ENCODE measurements at places on chromosomes 6 and 20.

- no peak overlapping the region for H3K27ac ChIP-seq
- DNase-seq: no peak
- H3K4me1 ChIP-seq: no peaks in the 10 kb centered on the region
- peaks cover 2% of the 10 kb centered on the region for H3K27me3 ChIP-seq
- H3K36me3 ChIP-seq: no peaks in the 10 kb centered on the region
Measured at GRCh38 chr6:115901896-115902295, 158.8 kb downstream of the FRK start.

DNA sequence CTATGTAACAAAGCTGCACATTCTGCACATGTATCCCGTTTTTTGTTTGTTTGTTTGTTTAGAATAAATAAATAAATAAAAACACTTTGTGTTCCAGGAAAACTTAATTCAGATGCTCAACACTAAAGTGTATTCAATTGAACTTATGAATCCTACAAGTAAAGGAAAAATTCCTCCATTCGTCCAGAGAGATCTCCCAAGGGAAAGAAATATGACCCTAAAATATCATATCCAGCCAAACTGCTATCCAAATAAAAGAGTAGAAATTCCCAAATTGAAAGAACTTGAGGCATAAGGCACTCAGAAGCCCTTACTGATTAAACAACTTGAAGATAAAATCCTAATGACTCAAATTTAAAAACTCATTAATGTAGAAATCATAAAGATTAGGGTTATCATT is 90.4 kb downstream of the MOXD1 start:
- no peak overlapping the region for H3K27ac ChIP-seq
- DNase-seq: no peak
- H3K4me3 ChIP-seq: no peak overlapping the region
- no peaks in the 10 kb centered on the region for H3K4me1 ChIP-seq
- H3K36me3 ChIP-seq: no peaks in the 10 kb centered on the region
- H3K27me3 ChIP-seq: peaks cover 3% of the 10 kb centered on the region

DNA sequence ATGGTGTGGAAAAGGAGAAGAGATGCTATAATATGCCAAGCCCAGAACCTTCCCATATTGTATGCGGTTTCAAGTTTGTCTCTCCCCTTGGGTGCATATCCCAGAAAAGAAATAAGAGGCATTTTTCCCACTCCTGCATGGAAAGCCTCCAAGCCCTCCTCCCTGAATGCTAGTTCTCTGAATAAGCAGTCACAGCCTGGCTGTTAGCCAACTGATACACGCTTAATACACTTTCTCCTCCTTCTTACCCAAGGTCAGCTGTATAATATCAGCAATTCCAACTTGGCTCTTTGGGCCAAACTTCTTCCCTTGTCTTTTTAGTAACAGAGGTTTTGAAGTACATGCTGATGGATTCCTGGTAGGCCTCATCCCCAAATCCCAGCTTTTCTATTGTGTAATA is 440.1 kb downstream of the EPHA7 start:
- H3K4me3 ChIP-seq: no peak overlapping the region
- H3K4me1 ChIP-seq: no peaks in the 10 kb centered on the region
- H3K27ac ChIP-seq: no peak overlapping the region
- DNase-seq: no peak
- H3K27me3 ChIP-seq: no peaks in the 10 kb centered on the region

- no peaks in the 10 kb centered on the region for H3K36me3 ChIP-seq
- no peak overlapping the region for H3K4me3 ChIP-seq
- H3K4me1 ChIP-seq: no peaks in the 10 kb centered on the region
- H3K27me3 ChIP-seq: no peaks in the 10 kb centered on the region
Measured at GRCh38 chr6:169849396-169849795, 98.0 kb downstream of the ERMARD start.

GRCh38 chr6:132471787-132472186 is 41.1 kb downstream of the STX7 start:
- H3K27ac ChIP-seq: no peak overlapping the region
- H3K4me1 ChIP-seq: no peaks in the 10 kb centered on the region
- H3K27me3 ChIP-seq: no peaks in the 10 kb centered on the region
- peaks cover 7% of the 10 kb centered on the region for H3K36me3 ChIP-seq
- DNase-seq: no peak
- no peak overlapping the region for H3K4me3 ChIP-seq

GRCh38 chr6:131305037-131305850 is 170.0 kb downstream of the AKAP7 start:
- DNase-seq: no peak
- no peak overlapping the region for H3K27ac ChIP-seq
- no peak overlapping the region for H3K4me3 ChIP-seq
- H3K36me3 ChIP-seq: peaks cover 8% of the 10 kb centered on the region

GRCh38 chr20:63740627-63741353 is 1.2 kb downstream of the SLC2A4RG start:
- H3K4me1 ChIP-seq: peaks cover 10% of the 10 kb centered on the region
- no peak for DNase-seq
- peak overlapping the region; percentile 70 for H3K4me3 ChIP-seq
- no peaks in the 10 kb centered on the region for H3K27me3 ChIP-seq
- H3K36me3 ChIP-seq: peaks cover 18% of the 10 kb centered on the region

GRCh38 chr20:33345342-33345741 is 56.0 kb downstream of the CDK5RAP1 start:
- no peak overlapping the region for H3K4me3 ChIP-seq
- no peak overlapping the region for H3K27ac ChIP-seq
- H3K36me3 ChIP-seq: no peaks in the 10 kb centered on the region
- H3K4me1 ChIP-seq: no peaks in the 10 kb centered on the region
- DNase-seq: no peak
- H3K27me3 ChIP-seq: no peaks in the 10 kb centered on the region

GRCh38 chr6:85402922-85403321 is 47.0 kb upstream of the NT5E start:
- H3K27ac ChIP-seq: no peak overlapping the region
- no peak for DNase-seq
- peaks cover 4% of the 10 kb centered on the region for H3K36me3 ChIP-seq
- peaks cover 4% of the 10 kb centered on the region for H3K27me3 ChIP-seq

DNA sequence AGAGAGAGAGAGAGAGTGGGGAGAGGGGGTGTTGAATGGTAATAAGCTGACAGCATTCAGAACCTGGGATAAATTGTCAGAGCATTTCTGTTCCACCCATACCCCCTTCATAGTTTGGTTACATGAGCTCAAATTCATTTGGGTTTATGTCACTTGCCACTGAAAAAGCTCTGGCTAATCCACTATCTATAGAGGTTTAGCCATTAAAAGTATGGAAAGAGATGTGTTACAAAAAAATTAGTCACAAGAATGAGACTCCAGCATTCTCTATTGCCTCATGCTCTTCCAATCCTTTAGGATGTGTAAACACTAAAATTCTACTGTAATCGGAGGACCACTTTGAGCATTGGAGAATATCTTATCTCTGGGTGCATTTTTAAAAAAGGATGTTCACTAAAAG is 297.6 kb upstream of the TCF21 start:
- H3K27me3 ChIP-seq: no peaks in the 10 kb centered on the region
- no peak overlapping the region for H3K4me3 ChIP-seq
- no peaks in the 10 kb centered on the region for H3K36me3 ChIP-seq

- no peak for DNase-seq
- no peaks in the 10 kb centered on the region for H3K36me3 ChIP-seq
- no peaks in the 10 kb centered on the region for H3K4me1 ChIP-seq
- peaks cover 29% of the 10 kb centered on the region for H3K27me3 ChIP-seq
Measured at GRCh38 chr6:148509800-148510581, 167.4 kb downstream of the SASH1 start.

DNA sequence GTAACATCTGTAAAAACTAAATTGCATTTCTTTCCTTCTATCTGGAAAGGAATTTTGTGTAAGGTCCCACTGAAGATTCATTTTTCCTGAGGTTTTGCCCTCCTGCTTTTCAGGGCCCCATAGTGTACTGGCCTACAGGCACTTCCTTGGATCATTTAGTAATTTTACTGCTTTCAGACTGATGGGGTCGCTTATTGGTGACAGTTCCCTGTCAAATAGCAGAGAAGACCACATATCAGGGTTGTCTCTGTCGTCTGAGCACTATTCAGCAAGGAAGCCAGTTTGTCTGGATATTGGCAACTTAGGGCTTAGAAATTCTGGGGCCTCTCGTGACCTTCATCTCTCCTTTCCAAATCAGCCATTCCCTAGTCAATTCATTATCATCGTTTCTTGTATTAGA is 3.5 kb downstream of the GRM1 start:
- H3K4me1 ChIP-seq: no peaks in the 10 kb centered on the region
- peaks cover 30% of the 10 kb centered on the region for H3K27me3 ChIP-seq
- no peak overlapping the region for H3K27ac ChIP-seq
- H3K36me3 ChIP-seq: no peaks in the 10 kb centered on the region

GRCh38 chr6:45880676-45881075 is 135.0 kb downstream of the CLIC5 start:
- no peaks in the 10 kb centered on the region for H3K36me3 ChIP-seq
- peaks cover 6% of the 10 kb centered on the region for H3K4me1 ChIP-seq
- H3K27me3 ChIP-seq: no peaks in the 10 kb centered on the region
- no peak for DNase-seq
- no peak overlapping the region for H3K27ac ChIP-seq

DNA sequence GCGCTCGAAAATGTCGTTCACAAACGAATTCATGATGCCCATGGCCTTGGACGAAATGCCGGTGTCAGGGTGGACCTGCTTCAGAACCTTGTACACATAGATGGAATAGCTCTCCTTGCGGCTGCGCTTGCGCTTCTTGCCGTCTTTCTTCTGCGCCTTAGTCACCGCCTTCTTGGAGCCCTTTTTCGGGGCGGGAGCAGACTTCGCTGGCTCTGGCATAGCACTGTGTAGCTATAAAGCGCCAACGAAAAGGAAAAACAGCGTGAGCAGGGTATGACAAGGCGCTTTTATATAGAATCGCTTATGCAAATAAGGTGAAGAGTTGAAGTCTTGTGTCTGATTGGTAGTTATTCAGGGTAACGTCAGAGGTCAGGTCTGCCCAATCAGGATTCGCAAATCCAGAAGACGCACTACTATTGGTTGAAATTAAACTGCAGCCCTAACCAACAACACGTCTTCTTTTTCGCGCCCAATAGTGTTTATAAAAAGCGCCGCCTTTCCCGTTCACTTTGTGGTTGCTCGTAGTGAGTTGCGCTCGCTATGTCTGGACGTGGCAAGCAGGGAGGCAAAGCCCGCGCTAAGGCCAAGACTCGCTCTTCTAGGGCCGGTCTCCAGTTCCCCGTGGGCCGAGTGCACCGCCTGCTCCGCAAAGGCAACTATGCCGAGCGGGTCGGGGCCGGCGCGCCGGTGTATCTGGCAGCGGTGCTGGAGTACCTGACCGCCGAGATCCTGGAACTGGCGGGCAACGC is 114.8 kb upstream of the PRSS16 start:
- H3K4me1 ChIP-seq: peaks cover 33% of the 10 kb centered on the region
- no peak overlapping the region for H3K4me3 ChIP-seq
- peaks cover 7% of the 10 kb centered on the region for H3K27me3 ChIP-seq
- no peaks in the 10 kb centered on the region for H3K36me3 ChIP-seq
- peak; percentile 93 for DNase-seq

DNA sequence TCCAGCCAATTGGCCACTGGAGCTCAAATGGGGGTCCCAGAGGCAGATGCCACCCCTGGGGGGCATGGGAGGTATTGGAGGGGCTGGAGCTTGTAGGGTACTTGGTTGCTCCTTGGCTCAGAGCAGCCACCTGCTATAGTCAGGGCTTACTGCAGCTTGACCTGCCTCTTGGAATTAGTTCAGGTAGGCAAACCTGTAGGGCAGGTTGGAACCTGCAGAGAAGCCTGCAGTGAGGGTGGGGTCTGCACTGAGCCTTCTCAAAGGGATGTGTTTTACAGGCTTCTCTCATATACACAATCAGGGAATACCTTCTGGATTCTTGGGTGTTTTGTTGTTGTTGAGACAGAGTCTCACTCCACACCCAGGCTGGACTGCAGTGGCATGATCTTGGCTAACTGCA is 94.2 kb upstream of the MYL9 start:
- H3K36me3 ChIP-seq: no peaks in the 10 kb centered on the region
- H3K4me1 ChIP-seq: no peaks in the 10 kb centered on the region
- H3K4me3 ChIP-seq: no peak overlapping the region
- no peaks in the 10 kb centered on the region for H3K27me3 ChIP-seq

- no peak for DNase-seq
- H3K4me1 ChIP-seq: peaks cover 2% of the 10 kb centered on the region
- H3K4me3 ChIP-seq: no peak overlapping the region
- H3K27ac ChIP-seq: no peak overlapping the region
- no peaks in the 10 kb centered on the region for H3K36me3 ChIP-seq
Measured at GRCh38 chr6:131924881-131925474, 26.2 kb downstream of the CCN2 start.

DNA sequence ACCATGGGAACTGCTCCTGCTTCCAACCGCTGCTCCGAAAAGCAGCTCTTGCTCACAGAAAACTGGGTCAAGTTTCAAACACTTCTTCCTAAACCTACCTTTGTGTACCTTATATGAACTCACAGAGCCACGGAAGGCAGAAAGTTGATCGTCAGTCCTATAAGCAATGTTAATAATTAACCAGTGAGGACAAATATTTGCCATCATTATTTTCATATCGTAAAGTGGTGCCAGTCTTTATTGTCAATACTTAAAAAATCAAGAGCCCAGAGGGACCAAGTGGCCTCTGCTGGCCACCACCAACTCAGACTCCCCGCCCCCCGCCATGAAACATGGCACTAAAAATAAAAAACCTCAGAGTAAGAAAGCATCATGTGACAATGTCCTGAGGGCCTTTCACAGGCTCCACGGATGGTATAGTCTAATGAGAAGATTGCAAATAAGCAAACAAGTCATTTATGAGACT is 9.1 kb upstream of the PBOV1 start:
- no peaks in the 10 kb centered on the region for H3K4me1 ChIP-seq
- DNase-seq: no peak
- peaks cover 12% of the 10 kb centered on the region for H3K27me3 ChIP-seq
- no peak overlapping the region for H3K4me3 ChIP-seq

GRCh38 chr6:4349931-4350330 is 214.6 kb upstream of the ECI2 start:
- no peak overlapping the region for H3K4me3 ChIP-seq
- H3K4me1 ChIP-seq: no peaks in the 10 kb centered on the region
- no peak overlapping the region for H3K27ac ChIP-seq
- no peaks in the 10 kb centered on the region for H3K36me3 ChIP-seq
- DNase-seq: no peak

DNA sequence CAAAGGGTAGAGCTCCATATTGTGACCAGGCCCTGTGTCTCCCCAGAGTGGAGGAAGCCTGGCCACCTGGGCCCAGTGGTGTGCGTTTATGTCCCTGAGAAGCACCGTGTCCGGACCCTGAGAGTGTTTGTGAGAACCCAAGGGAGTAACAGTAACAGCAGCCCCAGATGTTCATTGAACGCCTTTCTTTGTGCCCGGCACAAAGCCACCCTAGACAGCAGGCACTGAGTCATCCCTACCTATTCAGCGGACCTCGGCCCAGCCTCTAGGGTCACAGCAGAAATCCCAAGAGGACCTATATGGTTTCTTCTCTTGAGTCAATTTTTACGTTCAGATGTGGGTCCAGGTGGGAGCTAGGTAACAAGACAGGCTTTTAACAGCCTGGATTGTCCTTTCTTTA is 24.5 kb downstream of the BCAS4 start:
- peaks cover 30% of the 10 kb centered on the region for H3K4me1 ChIP-seq
- H3K4me3 ChIP-seq: no peak overlapping the region
- no peak overlapping the region for H3K27ac ChIP-seq
- H3K27me3 ChIP-seq: no peaks in the 10 kb centered on the region
- no peak for DNase-seq
